ENCODE measurements at places on chromosomes 16 and 17. TPM values are rescaled to one million over a fixed set of nuclear protein-coding genes. Genes with fewer than 3 reads are reported as not detected.

GRCh38 chr16:48622456-48623303 lies 12.7 kb upstream of the N4BP1 start:
- no peak for DNase-seq

DNA sequence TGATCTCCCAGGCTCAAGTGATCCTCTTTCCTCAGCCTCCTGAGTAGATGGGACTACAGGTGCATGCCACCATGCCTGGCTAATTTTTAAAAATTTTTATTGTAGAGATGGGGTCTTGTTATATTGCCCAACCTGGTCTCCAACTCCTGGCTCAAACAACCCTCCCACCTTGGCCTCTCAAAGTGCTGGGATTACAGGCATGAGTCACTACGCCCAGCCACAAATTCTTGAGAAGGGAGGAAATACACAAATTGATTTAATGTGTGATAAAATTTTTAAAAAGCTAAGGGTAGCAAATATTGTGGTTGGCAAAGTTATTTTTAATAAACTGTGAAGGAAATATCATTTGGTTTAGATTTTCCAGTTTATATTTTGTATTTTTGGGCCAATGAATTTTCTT lies 9.6 kb downstream of the ITGAD start:
- DNase-seq, result no peak

UNC13D gene
- polyA plus RNA-seq, result 5.8 TPM

PRKCA gene
- polyA plus RNA-seq, result 3.0 TPM

ERN2 gene
- not detected for polyA plus RNA-seq

ATXN2L gene
- polyA plus RNA-seq, result 85.1 TPM
